Foreskin keratinocyte (primary cell): ENCODE measurements at places on chromosomes 3 and 15.

- no peak for DNase-seq
Measured at GRCh38 chr3:17013571-17013970, 128.8 kb downstream of the PLCL2 start.

GRCh38 chr3:14231998-14232501 lies 53.4 kb downstream of the LSM3 start:
- DNase-seq, result no peak

DNA sequence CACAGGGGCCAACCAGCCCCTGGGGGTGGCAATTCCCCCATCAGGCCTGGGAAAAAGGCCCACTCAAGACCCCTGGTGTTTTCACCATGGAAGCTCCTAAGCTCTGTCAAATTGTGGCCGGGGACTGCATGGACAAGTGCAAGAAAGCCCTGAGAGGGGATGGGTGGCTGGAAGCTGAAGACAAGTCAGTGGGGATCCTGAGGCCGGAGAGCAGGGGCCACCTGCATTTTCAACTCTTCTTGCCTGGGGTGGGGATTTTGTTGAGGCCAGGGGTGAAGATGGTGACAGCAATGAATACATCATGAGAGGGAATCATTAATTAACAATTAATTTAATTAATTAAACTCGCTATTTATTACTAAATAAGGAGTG lies 33.9 kb downstream of the FEM1B start:
- no peak for DNase-seq

GRCh38 chr3:135056084-135056730 lies 261.1 kb downstream of the EPHB1 start:
- DNase-seq, result no peak

GRCh38 chr15:81347910-81348309 lies 24.0 kb upstream of the STARD5 start:
- DNase-seq, result no peak

GRCh38 chr3:5563537-5564277 lies 376.2 kb downstream of the EDEM1 start:
- DNase-seq, result no peak

GRCh38 chr3:136022529-136023263 lies 57.2 kb downstream of the PPP2R3A start:
- peak; percentile 32 for DNase-seq

DNA sequence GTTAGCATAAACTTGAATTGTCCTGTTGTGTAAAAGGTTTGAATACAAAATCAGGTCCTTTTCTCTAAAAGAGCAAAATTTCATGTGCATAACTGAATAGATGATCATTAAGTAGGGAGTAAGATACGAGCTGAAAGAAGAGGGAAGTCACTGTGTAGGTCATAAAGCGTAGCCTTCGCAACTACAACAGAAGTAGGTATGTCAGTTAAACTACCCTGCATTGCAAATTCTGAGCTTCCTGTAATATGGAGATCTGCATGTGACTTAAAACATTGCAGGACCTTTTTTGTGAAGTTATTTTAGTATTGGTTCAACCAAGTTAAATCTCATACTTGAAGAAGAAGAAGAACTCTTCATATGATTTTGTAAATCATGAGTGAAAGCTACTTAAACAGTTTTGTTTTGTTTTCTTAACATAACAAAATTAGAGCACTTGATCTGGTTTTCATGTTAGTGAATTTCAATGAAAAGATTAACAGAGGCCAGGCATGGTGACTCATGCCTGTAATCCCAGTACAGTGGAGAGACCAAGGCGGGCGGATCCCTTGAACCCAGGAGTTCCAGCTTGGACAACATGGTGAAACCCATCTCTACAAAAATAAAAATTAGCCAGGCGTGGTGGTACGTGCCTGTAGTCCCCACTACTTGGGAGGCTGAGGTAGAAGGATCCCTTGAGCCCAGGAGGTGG lies 26.4 kb downstream of the ARMC8 start:
- DNase-seq, result no peak

GRCh38 chr3:184807549-184807948 lies 4.4 kb upstream of the VPS8 start:
- DNase-seq, result no peak

- DNase-seq, result no peak
Measured at GRCh38 chr3:115691964-115692363, 68.7 kb downstream of the GAP43 start.

- no peak for DNase-seq
Measured at GRCh38 chr3:136818769-136819391, at the start of gene SLC35G2. SLC35G2 (plus strand) TSS chr3:136819126; CDS start chr3:136854461, 35,335 bp downstream.

- no peak for DNase-seq
Measured at GRCh38 chr3:72818092-72818773, 30.0 kb downstream of the SHQ1 start.

DNA sequence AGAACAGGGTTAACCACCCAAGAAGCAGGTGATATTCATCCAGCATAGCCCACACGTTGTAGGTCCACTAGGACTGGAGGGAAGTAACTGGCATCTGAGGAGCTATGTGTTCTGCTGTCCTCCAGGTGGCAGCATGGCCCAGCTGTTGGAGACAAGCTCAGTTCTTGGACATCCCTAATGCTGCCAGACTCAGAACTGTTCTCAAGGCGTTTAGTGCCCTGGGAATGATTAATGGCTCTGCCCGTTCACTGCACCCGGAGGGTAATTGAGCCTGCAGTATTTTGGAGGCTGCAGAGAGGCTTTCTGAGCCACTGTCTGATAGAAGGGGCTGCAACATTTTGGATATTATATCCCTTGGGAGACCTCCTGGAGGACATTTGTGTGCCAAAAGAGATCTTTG lies 521.3 kb upstream of the SEMA6D start:
- peak; percentile 36 for DNase-seq

- DNase-seq, result no peak
Measured at GRCh38 chr3:4979428-4980228, at the start of gene BHLHE40. BHLHE40 (plus strand) TSS chr3:4979437; CDS start chr3:4979719, 282 bp downstream.

DNA sequence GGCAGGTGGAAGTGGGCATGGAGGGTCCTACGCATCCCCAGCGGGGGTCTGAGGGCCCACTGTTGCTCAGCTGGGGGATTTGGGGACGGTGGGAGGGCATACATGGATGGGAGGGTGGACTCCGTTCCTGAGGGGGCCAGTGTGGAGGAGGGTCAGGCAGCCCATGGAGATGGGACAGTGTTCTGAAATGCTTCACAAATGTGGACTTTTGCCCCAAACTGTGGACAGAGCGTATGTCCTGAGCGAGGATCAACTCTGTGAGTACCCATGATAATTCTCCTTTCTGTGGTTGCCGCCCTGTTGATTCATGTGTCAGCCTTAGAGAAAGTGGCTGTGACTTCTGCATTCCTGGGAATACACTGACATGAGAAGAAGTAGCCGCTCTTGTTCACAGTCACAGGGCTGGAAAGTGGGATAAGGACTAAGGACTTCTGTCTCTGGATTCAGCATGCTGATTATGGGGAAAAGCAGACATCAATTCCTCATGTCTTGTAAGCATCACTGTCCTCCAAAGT lies 33.4 kb downstream of the SMAD3 start:
- DNase-seq, result no peak

DNA sequence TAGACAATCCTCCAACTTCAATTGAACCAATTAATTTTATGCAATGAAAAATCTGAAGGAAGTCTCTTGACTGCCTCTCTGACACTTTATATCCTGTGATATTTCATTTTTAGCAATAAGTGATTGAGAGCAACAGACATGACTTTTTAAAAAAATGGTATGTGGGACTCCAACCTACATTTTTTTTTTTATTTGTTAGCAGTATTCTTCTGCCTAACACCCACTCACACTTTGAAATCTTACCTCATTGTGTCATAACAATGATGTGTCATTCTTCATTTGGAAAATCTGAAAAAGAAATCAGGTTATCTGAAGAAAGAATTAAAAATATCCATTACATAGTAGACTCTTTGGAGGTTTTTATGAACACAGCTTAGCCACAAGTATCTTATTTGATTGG lies 541.3 kb upstream of the KCNMB2 start:
- no peak for DNase-seq

DNA sequence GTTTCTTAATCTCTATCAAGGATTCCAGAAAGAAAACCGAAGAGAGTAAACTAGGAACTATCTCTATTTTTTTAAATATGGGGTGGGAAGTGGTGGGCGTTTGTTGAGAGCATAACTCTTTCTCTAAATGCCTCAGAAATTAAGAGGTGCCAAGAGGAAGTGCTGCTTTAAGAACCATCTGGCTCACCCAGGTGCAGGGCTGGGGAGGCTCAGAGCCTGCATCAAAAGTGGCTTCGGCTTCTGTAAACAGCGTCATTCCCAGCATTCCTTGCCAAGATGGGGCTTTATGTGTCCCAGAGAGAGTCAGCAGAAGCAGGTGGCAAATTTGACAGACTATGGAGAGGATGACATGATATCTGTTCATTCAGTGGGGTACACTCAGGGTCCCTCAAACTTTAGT lies 123.3 kb upstream of the BFSP2 start:
- no peak for DNase-seq

DNA sequence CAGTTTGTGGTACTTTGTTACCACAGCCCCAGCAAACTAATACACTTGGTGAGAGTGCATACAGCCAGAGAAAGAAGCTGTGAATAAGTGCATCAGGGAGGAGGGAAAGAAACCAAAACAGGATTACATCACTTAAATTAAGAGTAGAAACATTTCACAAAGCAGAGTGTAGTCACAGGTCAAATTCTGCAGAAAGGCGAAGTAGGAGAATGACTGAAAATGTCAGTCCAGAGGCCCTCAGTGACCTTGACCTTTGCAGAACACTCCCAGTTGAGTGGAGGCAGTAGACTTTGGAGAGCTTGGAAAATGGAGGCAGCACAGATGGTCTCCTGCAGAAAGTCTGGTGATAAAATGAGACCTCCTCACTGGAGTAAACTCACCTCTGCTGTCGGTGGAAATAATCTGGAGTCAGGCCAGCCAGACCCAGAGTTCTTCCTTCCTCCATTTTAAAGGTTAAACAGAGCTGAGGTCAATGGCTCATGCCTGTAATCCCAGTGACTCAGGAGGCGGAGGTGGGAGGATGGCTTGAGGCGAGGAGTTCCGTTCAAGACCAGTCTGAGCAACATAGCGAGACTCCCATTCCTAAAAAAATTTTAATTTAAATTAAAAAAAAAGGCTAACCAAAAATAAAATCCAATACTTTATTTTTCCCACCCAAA lies 5.0 kb downstream of the CD86 start:
- DNase-seq, result no peak

- DNase-seq, result no peak
Measured at GRCh38 chr3:122825460-122825859, 30.6 kb downstream of the SLC49A4 start.

DNA sequence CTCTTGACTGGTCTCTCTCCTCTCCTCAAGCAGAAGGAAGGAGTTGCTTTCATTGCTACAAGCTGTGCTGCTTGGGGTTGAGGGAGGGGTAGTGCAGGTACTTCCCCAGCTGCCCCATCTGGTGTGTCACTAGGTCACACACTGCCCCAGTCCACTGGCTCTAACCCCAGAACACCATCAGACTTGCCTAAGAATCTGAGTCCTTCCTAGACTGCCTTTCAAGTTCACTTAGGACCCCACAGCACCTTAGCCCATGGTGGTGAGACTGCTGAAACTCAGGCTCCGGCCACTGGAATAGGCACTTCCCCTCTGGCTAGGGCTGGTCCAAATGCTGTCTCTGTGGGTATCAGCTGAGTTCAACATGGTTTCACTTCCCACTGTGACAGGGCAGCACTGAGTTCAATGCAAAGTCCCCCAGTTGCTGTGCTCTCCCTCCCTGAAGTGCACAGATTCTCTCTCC lies 279.7 kb upstream of the GOLGA6L4 start:
- no peak for DNase-seq

DNA sequence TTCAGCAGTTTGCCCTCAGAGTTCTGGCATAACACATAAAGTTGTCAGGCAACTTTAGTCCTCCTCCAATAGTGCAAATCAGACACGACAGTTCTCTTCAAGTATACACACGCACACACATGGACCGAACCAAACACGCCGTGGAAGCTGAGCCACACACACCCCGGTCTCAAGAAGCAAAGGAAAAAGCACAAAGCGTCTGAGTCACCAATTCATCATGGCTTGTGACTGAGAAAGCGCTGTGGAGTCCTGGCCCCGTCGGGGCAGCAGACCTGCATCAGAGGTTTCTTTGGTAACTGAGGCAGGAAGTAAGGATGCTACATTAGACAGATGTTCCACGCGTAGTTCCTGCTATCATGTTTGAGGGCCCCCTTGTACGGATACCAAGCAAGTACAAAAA lies 85.7 kb downstream of the VGLL4 start:
- DNase-seq, result peak; percentile 85

GRCh38 chr15:85504749-85505676 lies 124.6 kb downstream of the AKAP13 start:
- DNase-seq, result no peak

DNA sequence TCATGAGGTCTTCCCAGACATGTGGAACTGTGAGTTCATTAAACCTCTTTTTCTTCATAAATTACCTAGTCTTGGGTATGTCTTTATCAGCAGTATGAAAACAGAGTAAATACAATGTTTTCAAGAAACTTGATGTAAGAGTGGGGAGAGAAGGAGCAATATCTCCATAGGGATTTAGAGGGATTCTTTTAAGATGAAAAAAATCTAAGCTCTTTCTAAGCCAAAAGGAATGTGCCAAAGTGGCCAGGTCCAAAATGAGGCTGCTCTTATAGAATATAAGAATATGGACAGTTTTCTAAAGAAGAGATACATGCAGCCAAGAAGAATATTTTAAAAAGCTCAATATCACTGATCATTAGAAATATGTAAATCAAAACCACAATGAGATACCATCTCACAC lies 23.9 kb upstream of the RYK start:
- DNase-seq, result no peak

DNA sequence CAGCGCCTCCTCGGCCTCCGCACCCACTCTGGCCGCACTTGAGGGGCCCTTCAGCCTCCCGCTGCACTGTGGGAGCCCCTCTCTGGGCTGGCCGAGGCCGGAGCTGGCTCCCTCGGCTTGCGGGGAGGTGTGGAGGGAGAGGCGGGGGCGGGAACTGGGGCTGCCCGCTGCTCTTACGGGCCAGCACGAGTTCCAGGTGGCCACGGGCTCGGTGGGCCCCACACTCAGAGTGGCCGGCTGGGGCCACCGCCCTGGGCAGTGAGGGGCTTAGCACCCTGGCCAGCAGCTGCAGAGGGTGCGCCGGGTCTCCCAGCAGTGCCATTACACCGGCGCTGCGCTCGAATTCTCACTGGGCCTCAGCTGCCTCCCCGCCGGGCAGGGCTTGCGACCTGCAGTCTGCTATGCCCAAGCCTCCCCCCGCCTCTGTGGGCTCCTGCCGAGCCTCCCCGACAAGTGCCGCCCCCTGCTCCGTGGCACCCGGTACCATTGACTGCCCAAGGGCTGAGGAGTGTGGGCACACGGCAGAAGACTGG lies 167.1 kb upstream of the PLSCR5 start:
- no peak for DNase-seq

- DNase-seq, result no peak
Measured at GRCh38 chr3:58210761-58211460, at the start of gene DNASE1L3. DNASE1L3 (minus strand) TSS chr3:58210972; CDS start chr3:58210906, 66 bp downstream.

DNA sequence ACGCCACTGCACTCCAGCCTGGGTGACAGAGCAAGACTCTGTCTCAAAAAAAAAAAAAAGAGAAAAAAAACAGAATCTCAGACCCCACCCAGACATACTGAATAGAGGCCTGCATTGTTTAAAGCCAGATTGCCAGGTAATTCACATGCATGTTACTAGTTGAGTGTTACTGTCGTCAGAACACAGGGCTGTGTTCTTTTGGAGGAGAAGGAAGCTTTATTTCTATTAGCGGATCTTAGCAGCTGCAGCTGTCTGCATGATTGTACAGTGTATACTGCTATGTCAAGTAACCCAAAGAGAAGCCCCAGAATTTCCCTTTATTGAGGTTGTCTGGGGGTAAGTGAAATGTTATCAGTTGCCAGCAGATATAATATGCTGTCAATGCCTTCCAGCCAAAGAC lies 496.6 kb upstream of the NAALADL2 start:
- no peak for DNase-seq
